ENCODE measurements at places on chromosomes 12 and 14.
A peak's percentile ranks its signal among the peaks of the same experiment; 100 is the strongest.

DNA sequence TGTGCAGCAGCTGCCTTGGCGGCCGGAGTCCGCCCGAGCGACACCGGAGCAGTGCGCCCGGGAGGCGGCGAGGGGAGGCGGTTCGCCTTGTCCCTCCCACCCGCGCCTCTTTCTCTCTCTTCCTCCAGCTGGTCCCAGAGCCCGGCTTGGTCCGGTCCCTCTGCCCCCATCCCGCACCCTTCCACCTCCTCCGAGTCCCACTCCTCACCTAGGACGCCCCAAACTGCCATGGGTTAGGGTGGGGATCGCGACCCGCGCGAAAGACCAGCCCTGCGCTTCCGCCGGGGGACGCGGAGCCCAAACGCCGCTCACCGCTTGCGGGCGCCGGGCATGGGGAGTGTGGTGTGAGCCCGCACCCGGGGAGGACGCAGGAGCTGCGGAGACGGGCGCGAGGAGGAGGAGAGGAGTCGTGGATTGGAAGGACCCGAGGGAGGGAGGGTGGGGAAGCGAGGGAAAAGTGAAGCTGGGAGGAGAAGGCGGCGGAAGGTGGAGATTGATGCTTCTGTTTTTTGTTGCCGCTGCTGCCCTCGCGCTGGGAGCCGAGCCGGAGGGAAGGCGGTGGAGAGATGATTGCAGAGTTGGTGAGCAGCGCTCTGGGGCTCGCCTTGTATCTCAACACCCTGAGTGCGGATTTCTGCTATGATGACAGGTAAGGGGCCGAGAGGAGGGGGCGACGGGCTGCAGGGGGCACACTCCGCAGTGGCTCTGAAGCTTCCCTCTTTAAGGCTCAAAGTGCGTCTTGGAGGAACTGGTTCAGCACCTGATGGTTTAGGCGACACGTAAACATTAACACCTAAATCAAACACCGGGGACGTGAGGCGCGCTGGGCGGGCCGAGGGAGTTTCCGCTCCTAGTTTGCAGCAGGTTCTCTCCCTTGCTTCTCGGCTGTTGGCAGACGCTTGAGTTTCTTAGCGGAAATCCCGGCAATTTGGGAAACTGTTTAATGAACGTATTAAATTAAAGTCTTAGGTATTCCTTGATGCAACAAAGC, 610 bp downstream of the TMTC2 start:
- peak; percentile 58 for DNase-seq

DNA sequence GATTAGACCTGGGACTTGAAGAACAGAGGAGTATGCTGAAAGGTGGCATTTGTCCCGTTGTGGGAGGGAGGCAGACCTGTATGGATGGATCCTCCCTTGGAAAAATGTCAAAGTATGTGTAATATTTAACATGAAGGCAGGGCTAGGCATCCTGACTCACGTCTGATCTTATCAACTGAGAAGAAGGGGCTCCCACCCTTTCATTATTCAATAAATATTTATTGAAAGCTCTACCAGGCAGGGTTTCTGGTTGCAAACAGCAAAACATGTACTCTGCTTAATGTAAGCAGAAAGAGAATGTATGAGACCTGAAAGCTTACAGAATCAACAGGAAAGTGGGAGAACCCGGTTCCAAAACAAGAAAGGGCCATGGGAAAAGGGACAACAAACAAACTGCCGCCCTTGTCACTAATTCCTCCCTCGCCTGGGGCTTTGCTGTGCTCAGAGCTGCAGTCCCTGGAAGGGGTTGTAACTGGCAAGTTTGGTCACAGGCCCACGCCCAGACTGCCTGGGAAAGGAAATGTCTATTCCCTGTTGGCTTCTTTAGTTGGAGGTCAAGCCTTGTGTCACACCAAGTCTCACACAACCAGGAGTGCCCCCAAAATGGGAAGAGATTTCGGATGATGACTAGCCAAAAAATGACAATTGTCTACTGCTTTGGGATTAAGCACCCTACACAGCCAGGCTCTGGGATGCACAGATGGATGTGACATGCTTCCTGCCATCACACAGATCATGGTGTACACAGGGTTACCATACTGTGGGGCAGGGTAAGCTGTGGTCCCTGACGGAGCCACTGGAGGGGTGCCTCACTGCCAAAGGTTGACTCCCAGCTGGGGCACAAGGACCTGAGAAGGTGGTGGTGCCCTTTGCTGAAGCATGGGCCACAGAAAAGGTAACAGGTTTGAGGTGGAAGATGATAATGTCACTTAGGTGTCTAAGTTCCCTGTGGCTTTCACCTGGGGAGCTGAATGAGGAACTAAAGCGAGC, 36.8 kb downstream of the RAB35 start:
- DNase-seq = no peak

DNA sequence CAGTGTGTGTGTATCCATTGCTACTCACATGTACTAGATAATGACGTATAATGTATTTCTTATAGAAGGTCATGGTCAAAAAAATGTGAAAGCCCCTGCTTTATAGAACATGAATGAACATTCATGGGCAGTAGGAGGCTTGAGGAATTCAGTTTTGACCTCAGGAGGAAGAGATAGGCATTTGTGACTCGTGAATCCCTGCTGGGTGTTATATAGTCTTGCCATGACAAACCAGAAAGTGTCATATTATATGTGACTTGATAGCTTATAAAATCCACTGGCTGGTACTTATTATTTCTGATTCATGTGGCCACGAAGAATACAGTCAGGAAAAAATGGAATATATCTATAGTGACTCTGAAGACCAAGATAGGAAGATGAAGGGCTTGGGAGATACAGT, 287.6 kb downstream of the CEP128 start:
- DNase-seq = no peak

GRCh38 chr12:50568338-50569091, 63.7 kb downstream of the DIP2B start:
- DNase-seq = no peak

DNA sequence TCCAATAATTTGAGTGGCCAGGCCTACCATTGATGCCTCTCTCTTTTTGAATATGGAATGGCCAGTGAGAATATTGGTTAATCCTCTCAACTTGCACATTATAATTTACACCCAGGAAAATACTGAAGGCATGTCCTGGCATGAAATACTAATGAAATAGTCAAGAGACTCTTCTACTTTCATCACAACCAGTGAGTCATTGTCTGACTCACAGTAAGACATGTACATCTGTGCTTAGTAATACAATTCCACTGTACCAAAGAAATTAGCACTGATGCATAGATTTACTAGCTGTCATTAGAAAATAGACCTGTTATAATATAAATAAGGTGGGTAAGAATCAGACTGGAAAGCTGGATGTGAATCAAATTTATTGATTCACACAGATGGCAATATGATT, 31.6 kb downstream of the KCNC2 start:
- no peak for DNase-seq

DNA sequence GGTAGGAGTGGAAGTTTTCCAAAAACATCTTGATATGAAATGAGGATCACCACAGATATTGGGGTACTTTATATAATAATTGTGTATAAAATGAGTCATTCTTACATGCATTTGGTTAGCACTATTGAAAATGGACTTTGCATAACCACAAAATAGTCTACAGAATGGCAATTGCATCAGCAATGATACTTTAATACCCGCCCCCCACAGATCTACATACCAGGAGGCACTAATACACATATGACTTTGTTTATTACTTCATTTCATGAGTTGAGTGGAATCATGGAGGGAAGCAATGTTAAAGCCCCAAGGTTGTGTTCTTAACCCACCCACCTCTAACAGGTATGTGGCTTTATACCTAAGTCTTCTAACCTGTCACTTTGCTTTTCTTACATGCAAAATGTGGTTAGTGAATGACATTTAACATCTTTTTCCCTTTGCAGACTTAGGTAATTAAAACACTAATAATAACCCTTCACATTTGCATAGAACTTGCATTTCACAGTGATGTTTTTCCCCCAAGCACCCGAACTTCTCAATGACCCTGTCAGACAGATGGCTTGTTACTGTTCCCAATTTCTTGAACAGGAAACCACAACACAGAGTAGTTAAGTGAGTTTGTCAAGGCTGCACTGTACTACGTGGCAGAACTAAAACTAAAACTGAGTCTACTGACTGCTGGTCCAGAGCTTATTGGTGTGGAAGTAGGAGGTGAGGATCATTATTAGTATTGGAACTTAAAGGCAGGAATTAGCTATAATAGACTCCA, 101.9 kb downstream of the NPAS3 start:
- no peak for DNase-seq

DNA sequence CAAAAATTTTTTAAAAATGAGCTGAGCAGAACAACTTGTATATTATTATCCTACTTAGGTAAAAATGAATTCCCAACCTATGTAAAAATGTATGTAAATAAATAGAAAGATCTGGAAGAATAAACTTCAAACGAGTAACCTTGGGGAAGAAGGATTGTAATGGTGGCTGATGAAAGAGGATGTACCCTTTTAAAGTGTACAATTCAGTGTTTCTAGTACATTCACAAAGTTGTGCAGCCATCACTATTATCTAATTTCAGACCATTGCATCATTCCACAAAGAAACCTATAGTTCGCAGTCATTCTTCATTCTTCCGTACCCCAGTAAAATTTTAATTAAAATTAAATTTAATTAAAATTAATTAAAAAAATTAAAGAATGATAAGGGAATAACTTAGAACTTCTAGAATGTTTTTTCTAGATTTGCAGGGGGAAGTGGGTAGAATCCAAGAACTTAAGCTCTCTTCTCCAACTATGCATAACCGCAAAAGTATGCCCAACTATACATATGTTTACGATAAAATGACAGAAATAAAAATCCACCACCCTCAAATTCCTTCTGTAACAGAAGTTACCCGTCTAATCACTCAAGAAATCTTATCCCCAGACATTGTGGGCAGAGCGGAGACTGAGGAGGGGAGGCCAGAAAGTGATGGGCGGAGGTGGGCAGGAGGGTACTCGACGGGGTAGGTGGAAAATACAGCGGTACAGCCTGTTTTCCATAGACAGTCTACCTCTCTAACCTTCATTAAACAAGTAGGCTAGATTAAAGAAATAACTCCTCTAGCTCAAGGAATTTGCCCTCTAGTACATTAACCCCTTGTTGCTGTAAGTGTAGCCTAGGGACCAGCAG, 921 bp downstream of the DEPDC4 start:
- DNase-seq = no peak

DNA sequence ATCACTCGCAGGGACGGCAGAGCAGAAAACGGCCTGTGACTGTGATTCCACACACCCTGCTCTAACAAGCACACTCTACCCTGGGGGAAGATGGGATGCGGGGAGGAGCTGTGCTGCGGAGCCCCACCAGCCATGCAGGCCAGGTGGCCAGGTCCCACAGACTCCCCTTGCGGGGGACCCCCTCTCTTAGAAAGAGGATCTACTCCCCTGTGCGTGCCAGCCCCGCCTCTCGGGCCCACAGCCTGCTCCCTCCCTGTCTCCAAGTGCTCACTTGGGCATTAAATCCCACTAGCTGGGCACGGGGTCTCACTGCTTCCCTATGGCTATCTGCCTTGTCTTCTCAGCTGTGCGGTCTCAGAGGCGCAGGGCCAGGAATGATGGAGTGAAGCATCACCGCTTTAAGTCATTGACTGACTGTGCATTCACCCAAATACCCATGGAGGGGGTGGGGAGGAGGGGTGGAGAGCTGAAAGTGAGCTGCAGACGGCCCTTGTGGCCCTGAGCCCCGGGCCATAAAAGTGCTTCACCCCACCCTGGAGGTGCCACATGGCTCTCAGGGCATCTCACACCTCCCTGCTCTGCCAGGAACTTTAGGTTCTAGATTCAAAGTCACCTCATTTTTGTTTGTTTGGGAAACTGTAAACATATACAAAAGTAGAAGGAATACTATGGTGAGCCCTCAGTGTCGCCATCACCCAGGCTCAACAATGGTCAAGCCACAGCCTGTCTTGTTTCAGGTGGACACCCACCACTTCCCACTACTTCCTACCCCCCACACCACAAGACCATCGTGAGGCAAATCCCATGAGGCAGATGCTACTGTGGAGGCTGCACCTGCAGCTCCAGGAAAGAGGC, 9.4 kb downstream of the STX2 start:
- no peak for DNase-seq

DNA sequence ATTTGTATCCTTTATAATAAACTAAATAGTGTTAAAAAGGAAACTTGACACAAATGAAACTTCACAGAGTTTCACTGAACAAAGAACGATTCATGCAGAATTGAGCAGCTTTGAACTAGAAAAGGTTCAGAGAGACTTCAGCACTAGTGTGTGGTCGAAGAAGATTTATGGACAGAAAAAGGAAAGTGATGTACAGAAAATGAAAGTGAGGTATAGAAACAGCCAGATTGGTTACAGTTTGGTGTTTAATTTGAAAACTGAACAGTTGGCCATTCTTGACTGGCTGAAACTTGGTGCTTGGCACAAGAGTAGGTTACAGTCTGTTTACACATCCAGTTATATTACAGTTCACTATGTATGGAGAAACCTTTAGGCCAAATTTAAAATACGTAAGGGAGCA, 207.1 kb downstream of the GALC start:
- DNase-seq = no peak

DNA sequence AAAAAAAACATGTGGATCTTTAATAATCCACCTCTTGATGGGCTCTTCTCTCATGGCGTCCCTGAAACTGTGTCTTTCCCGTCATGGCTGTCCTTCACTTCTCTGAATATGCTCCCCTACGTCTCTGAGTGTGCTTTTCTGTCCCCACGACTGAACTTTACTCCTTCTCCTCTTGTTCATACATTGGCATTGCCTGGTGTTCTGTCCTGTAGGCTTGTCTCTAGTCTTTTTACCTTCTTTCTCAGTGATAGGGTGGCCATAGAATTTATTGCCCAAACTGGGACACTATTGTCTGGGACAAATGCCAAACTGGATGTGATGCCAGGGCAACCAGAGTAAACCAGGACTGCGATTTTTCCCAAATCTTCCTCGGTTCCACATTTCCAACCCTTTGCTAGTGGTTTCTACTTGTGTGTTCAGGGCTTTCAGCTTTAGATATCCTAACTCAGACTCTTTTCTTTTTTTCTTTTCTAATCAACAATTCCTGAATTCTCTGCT, 202.2 kb downstream of the ATP23 start:
- DNase-seq = no peak

- no peak for DNase-seq
Observed at GRCh38 chr12:130557886-130558765, 158.0 kb downstream of the RIMBP2 start.

GRCh38 chr12:94590428-94590827, 59.9 kb downstream of the TMCC3 start:
- DNase-seq = no peak

DNA sequence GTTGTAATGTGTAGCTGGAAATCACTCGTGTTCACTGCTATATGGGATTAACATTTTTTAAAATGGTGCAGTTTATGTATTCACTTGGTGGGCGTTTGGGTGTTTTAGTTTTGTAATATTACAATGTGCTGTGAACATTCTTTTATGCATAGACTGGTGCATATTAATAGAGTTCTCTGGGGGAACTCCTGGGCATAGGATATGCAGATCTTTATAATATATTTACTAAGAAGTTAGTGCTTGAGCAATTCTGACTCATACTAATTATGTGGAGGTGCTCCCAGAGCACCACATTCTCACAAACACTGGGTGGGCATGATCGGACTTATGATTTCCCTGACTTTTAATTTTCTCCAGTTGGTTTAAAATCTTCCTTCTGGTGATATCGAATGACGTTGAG, 342.3 kb downstream of the PDZRN4 start:
- DNase-seq = no peak

Data from CD4-positive, alpha-beta T cell treated with Interleukin-6 at 100 ng/mL for 8 hours (primary cell).